Stimulated activated CD4-positive, alpha-beta T cell treated with anti-CD3 and anti-CD28 coated beads, Interleukin-15, amount 100 ng/mL, for 24 hours (primary cell): ENCODE measurements at places on chromosomes 4 and X.
A peak's percentile ranks its signal among the peaks of the same experiment; 100 is the strongest.

DNA sequence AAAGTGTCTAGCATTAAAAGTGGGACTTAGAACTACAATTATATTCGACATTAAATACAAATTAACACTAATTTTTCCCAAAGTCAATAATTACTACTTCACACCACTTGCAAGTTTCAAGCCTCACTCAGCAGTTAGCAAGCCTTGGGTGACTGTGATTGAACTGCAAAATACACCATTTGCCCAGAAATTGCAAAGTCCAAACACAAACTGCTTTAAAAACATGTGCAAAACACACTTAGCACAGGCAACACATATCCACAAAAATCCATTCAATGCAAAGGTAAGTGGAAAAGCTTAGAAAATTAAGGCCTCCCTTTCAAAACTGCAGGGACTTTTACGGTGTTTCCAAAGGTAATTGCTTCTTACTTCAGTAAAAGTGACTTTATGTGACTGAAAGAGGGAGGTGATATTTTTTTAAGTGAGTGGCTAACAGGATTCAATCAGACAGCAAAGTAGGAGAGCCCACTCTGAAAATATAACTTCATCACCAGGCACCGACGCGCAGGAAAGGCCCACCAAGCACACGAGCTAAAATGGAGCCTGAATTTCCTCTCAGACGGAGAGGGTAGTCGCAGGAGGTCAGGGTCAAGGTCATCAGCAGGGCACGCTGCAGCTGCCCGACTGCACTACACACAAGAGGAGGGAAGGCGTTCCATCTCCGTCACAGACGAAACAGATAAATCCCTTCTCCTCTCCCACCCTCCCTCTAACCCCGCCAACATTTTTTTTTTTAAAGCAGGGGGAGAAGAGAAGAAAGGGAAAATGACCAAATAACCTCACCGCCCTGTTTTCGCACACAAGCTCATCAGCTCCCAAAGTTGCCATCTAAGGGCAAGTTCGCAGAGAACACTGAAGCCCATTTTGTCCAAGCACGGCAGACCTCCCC is 3.1 kb downstream of the ZNF827 start:
- DNase-seq = peak; percentile 19

DNA sequence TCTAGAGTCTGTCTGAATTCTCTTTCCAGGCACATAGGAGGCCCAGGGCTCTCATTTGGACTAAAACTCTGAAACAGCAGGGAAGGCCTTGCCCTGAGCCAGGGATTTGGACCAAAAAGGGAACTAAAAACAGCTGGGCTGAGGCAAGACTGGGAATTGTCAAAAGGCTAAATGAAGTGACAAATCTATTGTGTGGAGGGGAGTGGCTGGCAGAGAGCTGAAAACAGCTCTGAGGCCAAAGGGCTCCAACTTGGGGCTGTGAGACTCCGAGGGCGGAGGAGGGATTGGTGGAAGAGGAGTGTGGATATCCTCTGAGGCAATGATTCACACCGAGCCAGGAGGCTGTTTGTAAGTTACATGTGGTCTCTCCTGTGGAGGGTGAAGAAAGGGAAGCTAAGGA is 63.2 kb downstream of the PHEX start:
- no peak for DNase-seq

DNA sequence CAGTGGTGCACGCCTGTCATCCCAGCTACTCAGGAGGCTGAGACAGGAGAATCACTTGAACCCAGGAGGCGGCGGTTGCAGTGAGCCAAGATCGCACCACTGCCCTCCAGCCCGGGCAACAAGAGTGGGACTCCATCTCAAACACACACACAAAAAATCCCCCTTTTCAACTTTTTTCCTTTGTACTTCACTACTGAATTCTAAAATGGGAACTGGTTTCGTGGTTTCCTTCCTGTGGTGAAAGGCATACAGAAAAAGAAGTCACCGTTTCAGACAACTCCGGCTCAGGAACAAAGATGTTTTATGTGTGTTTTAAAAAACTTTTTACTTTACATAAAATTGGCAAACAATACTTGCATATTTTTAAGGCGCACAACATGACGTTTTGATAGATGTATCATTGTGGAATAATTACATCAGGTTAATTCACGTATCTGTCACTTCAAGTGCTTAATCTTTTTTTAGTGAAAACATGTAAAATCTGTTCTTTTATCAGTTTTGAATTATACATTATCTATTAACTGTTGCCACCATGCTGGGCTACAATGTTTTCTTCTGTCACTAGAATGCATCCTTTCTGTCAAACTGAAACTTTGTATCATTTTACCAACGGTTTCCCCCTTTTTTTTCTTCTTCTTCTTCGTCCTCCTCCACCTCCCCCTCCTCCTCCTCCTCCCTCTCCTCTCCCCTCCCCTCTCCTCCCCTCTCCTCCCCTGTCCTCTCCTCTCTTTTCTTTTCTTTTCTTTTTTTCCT is 186.0 kb downstream of the CRLF2 start:
- DNase-seq = no peak

DNA sequence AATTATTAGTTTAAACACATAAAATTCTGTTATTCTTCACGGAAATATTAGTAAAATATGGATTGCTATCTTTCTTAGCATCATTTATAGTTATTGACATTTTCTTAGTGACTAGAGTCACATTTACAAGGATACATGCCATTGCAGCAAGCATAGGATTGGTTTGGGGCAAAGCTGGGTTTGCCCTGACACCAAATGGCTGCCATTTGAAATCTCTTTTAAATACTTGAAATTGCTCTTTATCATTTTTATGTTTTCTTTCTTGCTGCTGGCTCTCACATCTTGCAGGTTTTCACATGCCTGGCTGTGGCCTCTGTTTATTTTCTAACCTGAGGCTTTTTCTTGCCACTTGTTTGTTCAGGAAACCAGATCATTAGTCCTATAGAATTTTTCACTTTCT is 39.9 kb downstream of the EGF start:
- no peak for DNase-seq

GRCh38 chr4:103429283-103429682 is 231.1 kb upstream of the CENPE start:
- DNase-seq = peak; percentile 2

DNA sequence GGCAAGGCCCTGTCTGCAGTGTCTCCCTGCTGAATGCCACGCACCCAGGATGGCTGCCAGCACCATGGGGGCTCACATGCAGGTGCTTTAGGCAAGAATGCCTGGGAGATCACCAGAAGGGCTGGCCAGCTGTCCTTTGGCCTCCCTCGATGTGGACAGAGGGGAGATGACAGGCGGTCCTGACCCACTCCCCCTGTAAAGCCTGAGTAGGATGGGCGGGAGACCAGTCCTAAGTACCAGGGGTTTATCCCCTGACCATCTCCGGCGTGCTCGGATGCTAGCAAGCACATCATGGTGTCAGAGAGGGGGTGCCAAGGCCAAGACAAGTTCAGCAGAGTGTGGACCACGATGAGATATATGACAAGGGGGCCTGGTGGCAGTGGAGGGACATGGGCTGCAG is 5.3 kb downstream of the PDZD4 start:
- DNase-seq = no peak

- no peak for DNase-seq
Measured at GRCh38 chr4:7771541-7772507, 167.8 kb downstream of the AFAP1 start.

DNA sequence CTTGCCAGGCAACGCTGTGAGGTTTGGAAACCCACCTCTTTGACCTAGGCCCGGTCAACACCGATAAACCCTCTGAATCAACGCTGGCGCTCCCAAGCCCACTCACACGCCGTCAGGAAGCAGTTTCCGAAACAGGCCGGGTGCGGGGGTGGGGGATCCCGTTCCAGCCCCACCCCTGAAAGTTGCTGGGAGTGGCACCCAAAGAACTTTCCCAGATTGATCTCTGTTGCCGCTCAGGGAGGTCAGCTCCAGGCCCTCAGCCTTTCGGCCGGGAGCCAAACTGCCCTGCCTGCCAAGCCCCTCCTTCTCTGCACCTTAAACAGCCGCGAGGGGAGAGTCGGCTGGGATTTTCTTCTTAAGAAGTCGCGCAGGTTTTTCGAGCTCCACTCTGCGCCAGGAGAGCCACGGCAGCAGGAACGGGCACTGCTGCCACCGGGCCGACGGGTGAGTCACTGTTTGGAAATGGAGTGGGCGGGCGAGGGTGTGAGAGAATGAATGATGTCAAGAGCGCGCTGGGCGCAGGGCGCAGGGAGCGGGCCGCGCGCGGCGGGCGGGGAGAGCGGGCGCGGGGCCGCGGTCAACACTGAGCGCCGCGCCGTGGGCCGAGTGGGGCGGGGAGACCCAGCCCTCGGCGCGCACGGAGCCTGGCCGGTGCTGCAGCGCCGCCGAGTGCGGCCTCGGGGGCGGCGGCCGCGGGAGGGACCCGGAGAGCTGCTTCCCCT is at the start of gene SGMS2:
Gene SGMS2 (plus strand): TSS at position 583 of the 722 bp plus-strand sequence. CDS start 70,622 bp downstream, outside the sequence.
- DNase-seq = peak; percentile 86

DNA sequence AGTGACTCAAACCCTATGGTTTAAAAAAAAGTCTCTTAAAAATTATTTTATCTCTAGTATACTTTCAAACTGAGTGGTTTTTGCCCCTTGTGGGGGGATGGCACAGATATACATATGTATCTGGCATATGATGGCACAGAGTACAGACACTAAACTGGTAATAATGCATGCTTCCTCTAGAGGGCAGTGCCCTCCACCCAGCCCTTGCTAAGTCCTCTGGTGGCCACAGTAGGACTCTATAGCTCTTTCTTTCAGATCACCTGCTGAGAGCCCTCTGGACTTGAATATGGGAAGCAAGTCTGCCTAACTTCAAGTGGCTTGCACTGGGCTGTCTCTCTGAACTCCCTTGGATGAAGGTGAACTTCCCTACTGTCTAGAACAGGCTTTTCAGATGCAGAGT is 66.3 kb downstream of the TSPAN7 start:
- DNase-seq = peak; percentile 13

- DNase-seq = no peak
Measured at GRCh38 chr4:101332424-101332823, 14.9 kb downstream of the PPP3CA start.

- peak; percentile 23 for DNase-seq
Measured at GRCh38 chr4:133146574-133147241, 2.4 kb upstream of the PCDH10 start.

DNA sequence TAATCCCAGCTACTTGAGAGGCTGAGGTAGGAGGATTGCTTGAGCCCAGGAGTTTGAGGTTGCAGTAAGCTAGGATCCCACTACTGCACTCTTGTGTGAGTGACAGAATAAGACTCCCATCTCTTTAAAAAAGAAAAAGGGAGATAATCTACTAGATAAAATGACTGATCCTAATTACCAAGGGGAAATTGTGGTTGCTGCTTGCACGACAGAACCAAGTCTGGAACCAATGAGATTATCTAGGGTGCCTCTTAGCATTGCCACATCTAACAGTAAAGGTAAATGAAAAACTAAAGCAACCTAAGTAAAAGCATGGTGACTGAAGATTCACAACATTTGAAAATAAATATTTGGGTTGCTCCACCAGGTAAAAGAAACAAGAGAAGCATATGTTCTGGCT is 185.1 kb downstream of the PDHA2 start:
- DNase-seq = no peak

- no peak for DNase-seq
Measured at GRCh38 chr4:166538491-166539005, 665.5 kb downstream of the TLL1 start.

DNA sequence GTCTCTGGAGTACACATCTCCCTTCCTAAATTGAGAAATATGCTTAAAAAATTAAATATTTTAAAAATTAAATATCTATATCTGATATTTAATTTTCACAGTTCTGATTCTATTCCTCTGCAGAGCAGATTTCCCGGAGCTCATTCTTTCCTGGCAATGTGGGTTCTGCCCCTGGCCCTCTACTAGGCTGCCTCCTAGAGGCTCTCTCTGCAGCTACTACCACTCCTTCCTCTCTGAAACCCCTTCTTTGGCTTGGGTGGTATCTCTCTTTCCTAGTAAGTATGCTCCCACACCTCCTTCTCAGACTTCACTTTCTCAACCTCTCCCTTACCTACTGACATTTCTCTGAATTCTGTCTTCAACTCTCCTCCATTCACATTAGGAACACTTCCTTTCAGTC is 45.3 kb downstream of the RPGR start:
- no peak for DNase-seq

- no peak for DNase-seq
Measured at GRCh38 chr4:16721613-16722291, 176.7 kb downstream of the LDB2 start.

DNA sequence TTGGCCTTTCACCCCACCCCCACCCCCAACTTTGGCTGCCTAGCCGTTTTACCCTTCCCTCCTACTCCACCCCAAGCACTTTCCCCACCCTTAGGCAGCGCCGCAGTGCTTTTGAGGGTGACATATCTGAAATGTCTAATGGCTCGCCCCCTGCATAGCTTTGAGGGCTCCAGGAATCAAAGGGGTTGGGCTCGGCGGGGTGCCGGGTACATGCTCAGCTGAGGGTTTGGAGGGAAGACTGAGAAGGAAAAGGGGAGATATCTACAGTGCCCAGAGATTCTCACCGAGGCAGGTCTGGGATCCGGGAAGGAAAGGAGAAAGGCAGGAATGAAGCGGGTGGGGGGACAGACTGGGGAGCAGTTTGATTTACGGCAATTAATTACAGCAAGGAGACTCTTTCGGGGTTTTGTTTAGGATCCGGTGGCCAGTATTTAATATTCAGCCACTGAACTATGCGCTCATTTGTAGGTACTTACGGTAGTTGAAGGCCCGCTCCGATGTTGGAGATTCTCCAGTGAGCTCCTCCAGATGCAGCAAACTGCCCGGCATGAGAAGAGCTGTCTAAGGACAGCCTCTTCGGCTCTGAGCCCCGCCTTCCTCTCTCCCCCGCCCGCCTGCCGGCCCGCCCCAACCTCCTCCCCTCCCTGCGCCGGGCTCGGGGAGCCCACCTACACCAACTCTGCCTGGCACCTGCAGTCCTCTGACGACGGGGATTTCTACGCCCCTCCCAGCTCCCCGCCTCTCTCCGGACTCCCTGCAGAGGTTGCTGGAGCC is at the start of gene IGSF1:
Gene IGSF1 (minus strand): TSS at position 569 of the 774 bp plus-strand sequence. CDS start 2,632 bp downstream, outside the sequence.
- peak; percentile 1 for DNase-seq

DNA sequence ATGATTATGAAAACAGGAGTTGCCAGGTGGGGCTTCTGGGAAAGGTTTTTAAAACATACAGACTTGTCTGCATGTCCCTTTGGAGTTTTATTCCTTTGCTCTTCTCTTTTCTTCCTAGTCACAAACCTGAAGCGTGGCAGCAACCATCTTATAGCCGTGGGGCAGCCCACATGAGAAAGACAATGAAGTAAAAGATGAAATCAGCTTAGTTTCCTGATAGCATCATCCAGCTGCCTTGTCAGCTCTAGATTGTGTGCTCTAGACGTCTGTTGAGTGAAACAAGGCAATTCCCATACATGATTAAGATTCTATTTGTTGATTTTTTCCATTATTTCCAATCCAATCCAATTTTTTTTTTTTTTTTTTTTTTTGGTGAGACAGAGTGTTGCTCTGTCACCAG is 68.9 kb downstream of the ELOVL6 start:
- DNase-seq = no peak

- DNase-seq = no peak
Measured at GRCh38 chr4:25466966-25467697, 90.1 kb downstream of the ANAPC4 start.

GRCh38 chr4:56148428-56148827 is 199.7 kb downstream of the CEP135 start:
- no peak for DNase-seq

DNA sequence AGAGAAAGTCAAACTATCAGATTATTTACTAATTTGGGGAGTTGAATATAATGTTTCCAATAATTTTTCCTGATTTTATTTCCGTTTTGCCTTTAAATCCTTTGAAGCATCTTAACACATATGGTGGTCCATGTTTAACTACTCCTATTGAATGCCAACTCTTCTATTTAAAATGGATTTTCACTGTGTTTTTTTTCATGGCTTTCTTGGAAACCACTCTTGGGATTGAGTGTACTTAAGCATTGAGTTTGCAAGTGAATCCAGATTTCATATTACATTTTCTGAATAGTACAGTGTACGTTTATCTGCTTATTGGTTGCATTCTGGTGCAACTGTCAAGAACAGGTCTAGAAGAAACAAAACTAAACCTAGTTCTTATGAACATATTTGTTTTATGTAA is 45.6 kb downstream of the RAPGEF2 start:
- no peak for DNase-seq
